ENCODE measurements at places on chromosomes 5 and 9. TPM values are rescaled to one million over a fixed set of nuclear protein-coding genes. Genes with fewer than 3 reads are reported as not detected.

ANXA1 gene
- 5.1 TPM for polyA plus RNA-seq

SHC3 gene
- 6.6 TPM for polyA plus RNA-seq

ZNG1E gene
- polyA plus RNA-seq = 15.7 TPM

TTC23L gene
- 1.3 TPM for polyA plus RNA-seq

ANKRD31 gene
- polyA plus RNA-seq = not detected

BTNL8 gene
- polyA plus RNA-seq = 0.42 TPM

MARCHF11 gene
- polyA plus RNA-seq = 10.4 TPM

NTNG2 gene
- polyA plus RNA-seq = 8.9 TPM

OR2V1 gene
- polyA plus RNA-seq = not detected

DNA sequence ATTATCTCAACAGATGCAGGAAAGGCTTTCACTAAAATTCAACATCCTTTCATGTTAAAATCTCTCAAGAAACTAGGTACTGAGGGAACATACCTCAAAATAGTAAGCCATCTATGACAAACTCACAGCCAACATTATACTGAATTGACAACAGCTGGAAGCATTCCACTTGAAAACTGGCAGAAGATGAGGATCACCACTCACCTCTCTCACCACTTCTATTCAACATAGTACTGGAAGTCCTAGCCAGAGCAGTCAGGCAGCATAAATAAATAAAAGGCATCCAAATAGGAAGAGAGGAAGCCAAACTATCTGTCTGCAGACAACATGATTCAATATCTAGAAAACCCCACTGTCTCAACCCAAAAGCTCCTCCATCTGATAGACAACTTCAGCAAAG, 203.6 kb upstream of the GRAMD2B start:
- DNase-seq = no peak

DNA sequence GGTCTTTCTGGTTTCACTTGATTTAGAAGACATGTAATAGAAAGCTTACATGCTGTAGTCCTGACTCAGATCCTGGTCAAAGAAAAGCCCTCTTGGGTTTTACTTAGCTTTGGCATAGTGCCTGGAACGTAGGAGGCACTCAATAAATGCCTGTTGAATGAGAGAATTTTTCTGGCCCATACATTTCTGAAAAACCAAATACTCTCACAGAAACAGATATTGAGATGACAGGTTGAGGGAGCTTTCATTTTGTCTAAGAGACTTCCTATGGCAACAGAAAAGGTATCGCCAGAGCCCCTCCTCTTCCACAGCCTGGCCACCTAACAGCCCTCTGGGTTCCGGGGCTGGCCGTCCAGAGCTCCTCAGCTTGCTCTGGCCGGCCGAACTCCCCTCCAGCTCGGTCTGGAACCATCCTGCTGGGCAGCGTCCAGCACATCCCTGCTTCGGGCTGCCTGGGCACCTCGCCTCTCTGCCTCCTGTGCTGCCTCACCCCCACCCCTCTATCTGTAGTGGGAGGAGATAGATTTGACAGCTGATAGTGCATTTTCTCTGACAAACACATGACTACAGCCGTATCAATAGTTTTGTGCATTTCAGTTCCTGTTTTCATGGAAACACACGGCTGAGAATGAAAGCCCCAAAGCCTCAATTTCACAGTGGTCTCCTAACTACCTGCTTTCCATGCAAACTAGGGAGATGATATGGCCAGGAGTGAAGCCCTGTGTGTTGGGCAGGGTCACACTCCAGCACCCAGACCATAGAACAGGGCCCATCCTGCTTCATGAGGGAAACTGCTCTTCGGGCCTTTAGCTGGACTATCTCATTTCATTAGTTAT, 1.1 kb downstream of the IL4 start:
- no peak for DNase-seq

GRCh38 chr5:124746916-124747790, 714 bp upstream of the ZNF608 start:
- peak; percentile 98 for DNase-seq

GRCh38 chr5:107887166-107887943, 216.6 kb upstream of the EFNA5 start:
- no peak for DNase-seq

- DNase-seq = no peak
Measured at GRCh38 chr5:68265822-68266395, 50.4 kb downstream of the PIK3R1 start.

DNA sequence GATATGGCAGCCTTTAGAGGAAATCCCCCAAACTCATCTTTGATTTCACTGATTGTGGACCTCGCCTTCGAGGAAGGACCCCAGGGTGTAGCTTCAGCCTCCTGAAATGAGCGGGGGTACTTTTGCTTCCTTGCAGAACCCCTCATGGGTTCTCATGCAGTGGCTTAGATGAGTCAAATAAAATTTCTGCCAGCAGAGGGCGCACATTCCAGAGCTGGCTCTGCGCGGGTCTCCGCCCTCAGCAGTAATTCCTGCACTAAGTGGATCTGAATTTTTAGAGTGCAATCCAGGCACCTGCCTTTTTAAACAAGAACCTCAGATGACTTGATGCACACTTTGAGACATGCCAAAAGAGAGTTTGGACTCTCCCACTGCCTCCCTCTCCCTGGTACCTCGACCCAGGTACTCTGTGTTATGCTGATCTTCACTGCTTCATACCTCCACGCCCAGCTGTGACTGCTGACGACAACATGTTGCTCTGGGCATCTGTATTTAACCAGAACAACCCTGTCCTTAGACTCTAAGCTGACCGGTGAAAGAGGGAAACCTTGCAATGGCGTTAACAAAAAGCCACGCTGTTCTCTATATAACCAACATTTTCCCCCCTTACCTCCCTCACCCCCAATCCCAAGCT, 7.3 kb downstream of the EGFLAM start:
- peak; percentile 88 for DNase-seq

- no peak for DNase-seq
Measured at GRCh38 chr9:94808926-94809700, 82.6 kb downstream of the AOPEP start.

DNA sequence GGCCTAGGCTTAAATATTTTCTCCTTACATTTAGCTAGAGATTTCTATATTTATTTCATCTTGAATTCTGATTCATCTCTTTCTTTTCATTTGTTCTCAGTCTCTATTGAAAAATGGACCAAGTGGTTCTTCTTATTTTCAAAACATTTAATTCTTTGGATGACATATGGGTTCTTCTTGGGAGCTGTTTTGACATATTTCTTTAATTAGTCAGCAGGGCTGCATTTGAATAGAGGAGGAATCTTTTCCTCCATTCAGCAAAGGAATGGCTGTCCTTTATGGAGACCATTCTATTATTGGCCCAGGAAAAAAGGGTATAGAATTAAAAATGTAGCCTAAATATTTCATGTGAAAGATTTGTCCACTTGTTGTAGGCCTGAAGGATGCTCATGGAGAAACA, 109.9 kb downstream of the RPS23 start:
- no peak for DNase-seq

- no peak for DNase-seq
Measured at GRCh38 chr5:178236126-178236525, 3.5 kb upstream of the PHYKPL start.

DNA sequence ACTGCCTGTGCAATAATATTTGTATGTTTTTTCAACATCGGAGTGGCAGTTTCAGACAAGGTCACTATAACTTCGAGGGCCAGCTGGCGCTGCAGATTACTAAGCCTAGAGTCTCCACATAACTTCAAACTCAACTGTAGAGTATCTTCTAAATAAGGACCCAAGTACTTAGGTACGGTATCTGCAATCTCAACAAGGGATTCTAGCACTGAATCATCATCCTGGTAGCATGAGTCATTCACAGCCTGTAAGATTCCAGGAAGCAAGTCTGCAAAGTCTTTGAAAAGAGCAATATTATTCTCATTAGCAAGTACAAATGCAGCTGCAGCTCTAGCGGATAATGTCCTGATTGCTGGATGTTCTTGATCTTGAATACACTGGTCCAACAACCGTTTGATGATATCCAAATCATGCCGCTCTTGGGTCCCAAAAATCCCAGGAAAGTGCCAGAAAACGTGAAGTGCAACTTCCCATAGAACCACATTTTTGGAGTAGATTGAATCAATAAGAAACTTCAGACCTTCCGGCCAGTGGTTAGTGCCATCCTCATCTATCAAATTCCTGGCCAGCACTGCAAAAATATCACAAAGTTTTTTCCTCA, 654 bp downstream of the RANBP6 start:
- DNase-seq = no peak

- no peak for DNase-seq
Measured at GRCh38 chr5:160048131-160048530, 39.2 kb downstream of the TTC1 start.

DNA sequence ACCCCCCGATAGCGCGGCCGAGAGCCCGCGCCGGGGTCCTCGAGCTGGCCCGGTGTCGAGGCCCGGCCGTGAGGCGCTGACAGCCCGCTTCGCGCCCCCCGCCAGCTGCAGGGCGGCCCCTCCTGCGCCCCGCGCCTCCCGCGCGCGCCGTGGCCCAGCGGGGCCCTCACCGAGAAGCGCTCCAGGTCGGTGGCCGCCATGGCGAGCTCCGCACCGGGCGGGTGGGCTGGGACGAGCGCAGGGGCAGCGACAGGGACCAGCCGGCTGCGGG, 166 bp downstream of the SEPTIN8 start:
- no peak for DNase-seq

- DNase-seq = no peak
Measured at GRCh38 chr5:32201122-32201753, 27.1 kb upstream of the GOLPH3 start.

GRCh38 chr5:41201082-41201772, 12.1 kb downstream of the C6 start:
- no peak for DNase-seq

GRCh38 chr9:121283856-121284732, 16.1 kb downstream of the GSN start:
- DNase-seq = no peak

GRCh38 chr9:76686756-76687155, 77.5 kb upstream of the PCA3 start:
- DNase-seq = no peak

DNA sequence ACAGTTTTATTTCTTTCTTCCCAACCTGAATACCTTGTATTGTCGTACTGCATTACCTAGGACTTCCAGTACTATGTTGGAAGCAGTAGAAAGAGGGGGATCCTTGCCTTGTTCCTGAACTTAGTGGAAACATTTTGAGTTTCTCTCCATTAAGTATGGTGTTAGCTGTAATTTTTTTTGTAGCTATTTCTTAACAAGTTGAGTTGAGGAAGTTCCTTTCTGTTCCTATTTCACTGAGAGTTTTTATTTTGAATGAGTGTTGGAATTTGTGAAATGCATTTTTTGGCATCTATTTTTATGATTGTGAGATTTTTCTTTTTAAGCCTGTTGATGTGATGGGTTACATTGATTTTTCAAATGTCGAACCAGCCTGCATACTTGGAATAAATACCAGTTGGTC, 49.0 kb downstream of the FSD1L start:
- no peak for DNase-seq

DNA sequence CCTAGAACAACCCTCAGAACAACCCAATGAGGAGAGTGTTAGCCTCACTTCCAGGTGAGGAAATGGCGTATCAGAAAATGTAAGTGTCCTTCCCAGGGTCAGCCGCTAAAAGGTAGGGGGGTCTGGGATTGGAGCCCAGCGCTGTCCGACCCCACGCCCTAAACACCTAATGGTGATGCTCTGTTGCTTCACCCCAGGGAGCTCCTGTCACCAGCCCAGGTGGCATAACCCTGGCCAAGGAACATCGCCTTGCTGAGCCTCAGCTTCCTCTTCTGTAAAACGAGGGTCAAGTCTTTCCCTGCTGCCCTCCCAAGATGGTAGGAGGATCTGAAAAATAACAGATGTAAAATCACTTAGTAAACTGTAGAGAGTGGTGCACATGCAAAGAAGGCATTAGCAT, 132.5 kb downstream of the PAX5 start:
- DNase-seq = no peak

DNA sequence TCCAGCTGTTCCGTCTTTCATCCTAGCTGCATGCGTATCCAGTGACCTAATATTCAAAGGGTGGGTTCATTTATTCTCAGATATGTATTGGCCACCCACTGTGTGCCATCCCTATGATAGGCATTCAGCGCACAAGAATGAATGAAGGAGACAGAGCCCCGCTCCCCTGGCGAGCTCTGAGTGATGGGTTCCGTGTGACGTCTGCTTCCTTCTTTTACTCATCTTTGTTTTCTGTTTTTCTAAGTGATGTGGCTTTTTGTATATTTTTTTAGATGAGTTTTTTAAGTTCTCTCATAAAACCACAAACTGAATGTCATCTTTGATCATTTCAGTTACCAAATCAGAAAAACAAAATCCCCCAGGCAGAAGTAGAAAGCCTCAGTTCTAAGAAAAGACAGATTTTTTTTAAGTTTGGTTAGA, 168.3 kb upstream of the OTULINL start:
- no peak for DNase-seq

DNA sequence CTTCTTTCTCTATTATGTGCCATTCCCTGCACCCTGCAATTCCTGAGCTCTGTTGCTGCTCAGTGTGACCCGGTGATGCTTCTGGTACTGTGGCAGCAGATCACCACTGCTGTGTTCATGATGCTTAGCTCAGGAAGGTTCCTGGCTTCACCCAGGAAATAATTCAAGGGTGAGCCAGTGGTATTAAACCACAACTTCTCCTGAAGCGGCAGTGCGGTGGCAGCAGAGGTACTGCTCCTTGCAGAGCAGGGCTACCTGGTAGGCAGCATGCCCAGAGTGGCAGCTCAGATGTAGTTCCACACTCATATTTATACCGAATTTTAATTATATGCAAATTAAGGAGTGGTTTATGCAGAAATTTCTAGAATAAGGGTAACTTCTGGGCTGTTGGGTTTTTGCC, 213.8 kb upstream of the ZNF608 start:
- DNase-seq = no peak

DNA sequence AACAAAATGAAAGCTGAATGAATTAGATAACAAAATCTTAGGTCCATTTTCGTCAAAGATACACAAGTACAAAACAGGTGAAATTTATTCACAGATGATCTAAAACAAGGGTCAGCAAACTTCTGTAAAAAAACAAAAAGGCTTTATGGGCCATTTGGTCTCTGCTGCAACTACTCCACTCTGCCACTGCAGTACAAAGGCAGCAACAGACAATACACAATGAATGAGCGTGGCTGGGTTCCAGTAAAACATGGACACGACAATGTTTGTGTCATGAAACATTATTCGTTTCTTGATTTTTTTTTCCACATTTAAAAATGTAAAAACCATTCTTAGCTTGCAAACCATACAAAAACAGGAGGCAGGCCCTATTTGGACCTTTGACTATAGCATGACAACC, 71.9 kb downstream of the ECPAS start:
- DNase-seq = peak; percentile 12

- DNase-seq = peak; percentile 39
Measured at GRCh38 chr5:159403906-159404681, 73.8 kb upstream of the IL12B start.

DNA sequence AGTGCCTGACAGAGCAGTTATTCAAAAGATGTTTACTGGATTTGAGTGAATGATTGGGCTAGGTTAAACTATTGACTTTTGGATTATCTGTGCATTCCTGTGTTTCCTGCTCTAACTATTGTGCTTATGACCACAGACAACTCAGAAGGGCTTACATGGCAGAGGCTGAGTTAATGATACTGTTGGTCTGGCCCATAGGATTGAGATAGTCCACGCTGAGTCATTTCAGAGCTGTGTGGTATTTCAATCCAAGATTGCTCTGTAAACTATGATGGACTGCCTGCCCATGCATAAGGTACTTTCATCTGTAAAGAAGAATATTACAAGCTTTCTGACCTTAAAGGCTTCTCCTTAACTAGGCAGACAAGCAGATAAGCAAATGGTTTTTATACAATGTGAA, 49.1 kb upstream of the SLIT3 start:
- no peak for DNase-seq

GRCh38 chr5:90173299-90174030, 236.1 kb downstream of the CETN3 start:
- DNase-seq = no peak

- DNase-seq = peak; percentile 17
Measured at GRCh38 chr9:77714077-77714549, 66.0 kb upstream of the GNA14 start.

Measured in brain (organoid and tissue), 16 donors.